ENCODE measurements at places on chromosomes 12 and 14.

DNA sequence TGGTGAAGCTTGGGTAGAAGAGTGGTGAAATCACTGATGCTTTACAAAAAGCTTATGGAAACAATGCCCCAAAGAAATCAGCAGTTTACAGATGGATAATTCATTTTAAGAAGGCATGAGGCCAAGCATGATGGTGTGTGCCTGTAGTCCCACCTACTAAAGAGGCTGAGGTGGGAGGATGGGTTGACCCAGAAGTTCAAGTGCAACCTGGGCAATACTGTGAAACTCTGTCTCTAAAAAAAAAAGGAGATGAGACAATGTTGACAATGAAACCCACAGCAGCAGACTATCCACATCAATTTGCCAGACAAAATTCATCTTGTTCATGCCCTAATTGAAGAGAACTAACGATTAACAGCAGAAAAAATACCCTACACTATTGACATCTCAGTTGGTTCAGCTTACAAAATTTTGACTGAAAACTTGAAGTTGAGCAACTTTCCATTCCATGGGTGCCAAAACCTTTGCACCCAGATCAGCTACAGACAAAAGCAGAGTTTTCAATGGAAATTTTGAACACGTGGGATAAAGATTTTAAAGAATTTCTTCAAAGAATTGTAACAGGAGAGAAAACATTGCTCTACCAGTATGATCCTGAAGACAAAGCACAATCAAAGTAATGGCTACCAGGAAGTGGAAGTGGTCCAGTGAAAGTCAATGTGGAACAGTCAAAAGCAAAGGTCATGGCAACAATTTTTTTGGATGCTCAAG is 26.7 kb downstream of the BTG1 start:
- DNase-seq = no peak

DNA sequence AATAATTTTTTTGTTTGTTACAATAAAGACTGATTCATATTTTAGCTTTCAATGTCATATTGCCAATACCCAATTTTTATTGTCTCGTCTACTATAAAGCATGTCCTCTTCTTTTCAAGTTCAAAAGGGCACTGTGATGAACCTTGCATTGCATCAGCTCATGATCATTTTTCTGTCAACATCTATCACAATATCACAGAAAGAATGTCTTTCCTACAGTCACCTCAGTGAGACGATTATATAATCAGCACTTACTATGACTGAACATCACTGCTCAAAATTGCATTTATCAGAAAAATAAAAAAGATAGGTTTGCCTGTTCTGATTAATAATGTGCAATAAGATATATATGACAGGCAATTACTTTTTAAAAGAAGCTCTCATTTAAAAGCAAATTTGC is 228.7 kb upstream of the LRFN5 start:
- DNase-seq = no peak

DNA sequence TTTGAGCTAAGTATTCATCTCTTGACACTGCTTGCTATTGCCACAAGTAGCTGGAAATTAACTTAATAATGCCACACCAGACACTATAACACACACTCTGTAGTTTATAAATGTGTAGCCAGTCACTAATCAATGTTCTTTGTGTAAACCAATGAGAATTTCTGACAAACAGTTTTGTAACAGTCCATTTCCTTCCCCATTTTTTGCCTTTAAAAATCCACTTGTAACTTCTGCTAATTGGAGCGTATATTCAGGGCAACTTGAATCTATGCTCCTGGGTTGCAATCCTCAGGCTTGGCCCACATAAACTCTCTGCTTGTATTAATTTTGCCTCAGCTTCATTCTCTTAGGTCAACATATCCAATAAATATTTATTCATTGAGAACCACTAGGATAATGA is 125.0 kb upstream of the DHRS4 start:
- no peak for DNase-seq

DNA sequence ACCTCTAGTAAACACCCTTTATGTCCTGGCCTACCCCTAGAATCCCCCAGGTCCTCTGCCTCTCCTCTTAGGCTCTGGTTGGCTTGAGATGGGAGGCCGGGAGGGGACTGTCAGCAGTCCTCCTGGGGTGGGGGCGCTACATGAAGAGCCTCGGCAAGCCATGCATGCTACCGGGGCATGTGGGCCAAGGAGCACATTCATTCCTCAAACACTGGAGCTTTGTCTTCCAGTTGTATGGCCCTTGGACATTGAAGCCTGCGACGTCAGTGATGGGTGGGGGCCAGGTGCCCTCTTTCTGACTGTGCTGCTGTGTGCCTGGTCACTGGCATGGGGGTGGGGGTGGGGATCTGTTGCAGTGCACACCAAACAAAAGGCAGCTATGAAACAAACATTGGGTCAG is 15.8 kb upstream of the CELA1 start:
- no peak for DNase-seq
